ENCODE measurements at places on chromosomes 12 and 14.

DNA sequence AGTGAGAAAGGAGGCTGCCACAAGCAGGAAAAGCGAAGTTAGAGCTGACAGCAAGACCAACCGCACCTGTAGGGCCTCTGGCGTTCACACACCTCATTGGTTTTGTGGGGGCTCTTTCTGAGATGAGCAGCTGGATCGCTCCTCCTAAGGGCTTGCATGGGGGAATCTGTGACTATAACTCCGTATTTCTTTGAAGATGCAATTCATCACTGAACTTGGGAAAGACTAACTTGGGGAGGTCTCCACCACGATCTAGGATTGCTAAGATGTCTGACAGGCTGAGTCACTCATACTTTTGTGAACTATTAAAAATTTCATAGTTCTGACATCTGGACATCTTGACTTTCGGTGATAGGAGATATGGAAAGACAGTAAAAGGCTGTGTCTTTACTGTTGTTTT is 173.6 kb downstream of the ETV6 start:
- DNase-seq: no peak

- peak; percentile 46 for DNase-seq
Measured at GRCh38 chr12:79690638-79691510, at the start of gene PAWR. PAWR (minus strand) TSS chr12:79690964; CDS start chr12:79690244, 720 bp downstream.

- DNase-seq: no peak
Measured at GRCh38 chr12:105992849-105993740, 145.7 kb downstream of the NUAK1 start.

- DNase-seq: no peak
Measured at GRCh38 chr12:75011120-75011519, 198.5 kb downstream of the KCNC2 start.

GRCh38 chr12:32483993-32484392 is 84.6 kb downstream of the FGD4 start:
- no peak for DNase-seq

DNA sequence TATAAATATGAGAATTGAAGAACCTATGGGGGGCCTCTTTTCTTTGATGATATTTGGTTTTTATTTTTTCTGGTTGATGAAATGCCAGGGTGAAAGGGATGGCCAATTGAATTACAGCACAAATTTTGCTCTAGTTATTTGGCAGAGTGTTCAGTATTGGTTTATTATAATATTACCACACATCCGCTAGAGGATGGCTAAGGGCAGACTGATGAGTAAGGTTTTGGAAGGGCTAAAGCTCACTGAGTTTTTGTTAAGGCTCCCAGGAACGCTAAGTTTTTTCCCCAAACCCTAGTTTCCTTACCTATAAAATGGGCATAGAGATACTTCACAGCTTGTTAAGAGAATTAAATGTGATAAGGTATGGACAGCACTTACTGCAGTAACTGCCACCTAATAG is 34.3 kb upstream of the LRRC10 start:
- DNase-seq: no peak

- no peak for DNase-seq
Measured at GRCh38 chr14:99862136-99862535, 68.9 kb downstream of the EML1 start.

DNA sequence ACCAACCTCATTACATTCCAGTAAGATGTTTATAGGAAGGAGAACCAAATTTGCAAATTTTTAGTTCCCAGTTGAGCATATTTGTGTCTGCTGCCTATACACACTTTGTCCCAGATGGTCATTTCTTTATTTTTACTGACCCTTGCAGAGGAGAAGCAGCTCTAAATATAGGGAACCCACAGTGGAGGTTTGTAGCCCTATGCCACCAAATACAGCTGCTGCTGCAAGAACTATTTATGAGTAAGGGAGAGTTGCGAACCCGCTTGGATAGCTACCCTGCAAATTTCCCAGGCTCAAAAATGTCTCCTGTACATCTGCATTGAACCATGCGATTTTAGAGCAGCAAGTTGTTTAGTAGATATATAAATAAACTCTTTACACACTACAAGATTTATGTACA is 48.2 kb downstream of the NAV3 start:
- DNase-seq: no peak

- peak; percentile 62 for DNase-seq
Measured at GRCh38 chr12:113424915-113425823, 3.0 kb downstream of the SDSL start.

- DNase-seq: no peak
Measured at GRCh38 chr12:132748319-132748718, 13.3 kb downstream of the ANKLE2 start.

GRCh38 chr14:102085948-102086708 is 716 bp downstream of the HSP90AA1 start:
- peak; percentile 66 for DNase-seq

DNA sequence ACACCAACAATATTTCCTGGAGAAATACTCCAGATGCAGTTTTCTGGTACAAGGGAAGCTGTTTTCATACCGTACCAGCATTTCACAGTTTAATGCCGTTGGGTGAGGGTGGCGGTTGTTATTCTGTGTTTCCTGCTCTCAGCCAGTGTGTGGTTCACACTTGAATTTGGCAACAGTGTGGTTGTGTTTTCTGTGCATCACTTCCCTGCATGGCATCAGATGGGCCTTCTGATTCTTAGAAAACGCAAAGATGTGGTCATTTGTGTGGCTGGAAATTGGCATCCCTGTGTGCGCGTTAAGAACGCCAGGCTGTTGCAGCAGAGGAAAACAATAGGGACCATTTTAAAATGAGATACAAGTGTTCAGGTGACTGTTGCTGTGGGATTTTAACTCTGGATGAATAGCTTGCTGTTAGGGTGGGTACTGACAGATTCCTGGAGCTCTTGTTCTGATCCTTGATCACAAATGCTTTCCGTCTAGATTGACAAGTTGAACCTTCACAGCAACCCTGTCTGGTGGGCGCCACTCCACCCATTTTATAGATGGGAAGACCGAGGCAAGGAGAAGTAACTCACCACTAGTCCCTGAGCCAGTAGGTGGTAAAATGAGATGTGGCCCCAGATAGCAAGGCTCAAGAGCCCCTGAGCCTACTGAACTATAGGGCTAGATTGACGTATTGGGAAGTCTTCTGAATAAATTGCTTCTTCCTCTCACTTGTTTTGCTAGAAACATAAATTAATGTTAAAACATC is 231.2 kb downstream of the CHST11 start:
- DNase-seq: peak; percentile 93

- DNase-seq: no peak
Measured at GRCh38 chr14:71662291-71662790, 269.9 kb upstream of the RGS6 start.

- no peak for DNase-seq
Measured at GRCh38 chr14:101155575-101155974, 252.1 kb upstream of the RTL1 start.

DNA sequence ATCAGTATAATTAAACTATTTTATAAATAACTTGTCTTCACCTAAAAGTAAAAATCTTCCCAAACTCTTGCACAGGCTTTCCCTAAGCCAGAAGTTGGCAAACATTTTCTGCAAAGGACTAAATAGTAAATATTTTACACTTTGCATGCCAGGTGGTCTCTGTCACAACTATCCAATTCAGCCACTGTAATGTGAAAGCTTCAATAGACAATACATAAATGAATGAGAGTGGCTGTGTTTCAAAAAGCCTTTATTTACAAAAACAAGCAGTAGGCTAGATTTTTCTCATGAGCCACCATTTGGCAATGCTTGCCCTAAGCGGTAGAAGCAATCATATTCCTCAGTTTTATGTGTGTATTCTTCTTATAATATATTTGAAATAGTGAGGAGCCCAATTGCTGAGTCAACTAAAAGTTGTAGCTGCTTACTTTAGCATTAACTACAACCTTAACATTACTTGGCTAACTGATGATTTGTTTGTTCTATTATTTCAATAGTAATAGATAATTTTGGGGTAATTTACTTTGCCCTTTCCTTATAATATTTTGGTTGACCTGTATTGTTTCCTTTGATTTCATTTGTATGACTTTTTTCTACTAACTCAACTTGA is 236.0 kb upstream of the SYT1 start:
- no peak for DNase-seq

- no peak for DNase-seq
Measured at GRCh38 chr14:44589180-44589579, 82.1 kb upstream of the FSCB start.

GRCh38 chr12:93766796-93767523 is 89.8 kb downstream of the CRADD start:
- peak; percentile 46 for DNase-seq

GRCh38 chr12:56220611-56221231 is 1.0 kb downstream of the RNF41 start:
- no peak for DNase-seq

DNA sequence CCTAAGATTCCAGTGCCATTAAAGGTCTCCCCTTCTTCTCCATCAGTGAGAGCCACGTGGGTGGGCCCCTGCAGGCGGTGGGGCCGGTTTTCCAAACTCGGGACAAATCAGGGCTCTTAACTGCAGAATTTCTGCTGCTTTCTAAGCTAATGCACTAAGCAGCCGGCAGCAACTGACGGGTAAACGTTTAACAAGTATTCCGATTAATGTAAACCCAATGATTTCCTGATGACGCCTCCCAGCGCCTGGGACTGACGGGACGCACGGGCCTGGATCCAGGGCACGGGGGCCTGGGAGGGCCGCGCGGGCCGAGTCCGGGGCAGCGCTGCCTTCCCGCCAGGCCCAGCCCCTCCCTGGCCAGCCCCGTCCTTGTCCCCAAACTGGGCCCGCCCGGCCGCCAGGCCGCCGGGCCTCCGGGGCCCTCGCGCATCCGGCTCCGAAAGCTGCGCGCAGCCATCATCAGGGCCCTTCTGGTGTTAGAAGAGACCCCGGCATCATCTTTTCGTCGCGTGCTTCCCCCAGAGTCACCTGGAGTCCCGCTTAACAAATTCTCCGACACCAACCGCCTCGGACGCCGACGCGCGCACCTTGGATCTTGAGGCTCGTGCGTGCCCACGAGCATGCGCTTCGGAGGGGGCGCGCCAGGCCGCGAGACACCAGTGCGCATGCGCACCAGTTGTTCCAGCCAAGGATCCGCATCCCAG is at the start of gene MLH3:
Gene MLH3 (minus strand): TSS at position 616 of the 704 bp plus-strand sequence. CDS start 1,812 bp downstream, outside the sequence.
- DNase-seq: peak; percentile 87

DNA sequence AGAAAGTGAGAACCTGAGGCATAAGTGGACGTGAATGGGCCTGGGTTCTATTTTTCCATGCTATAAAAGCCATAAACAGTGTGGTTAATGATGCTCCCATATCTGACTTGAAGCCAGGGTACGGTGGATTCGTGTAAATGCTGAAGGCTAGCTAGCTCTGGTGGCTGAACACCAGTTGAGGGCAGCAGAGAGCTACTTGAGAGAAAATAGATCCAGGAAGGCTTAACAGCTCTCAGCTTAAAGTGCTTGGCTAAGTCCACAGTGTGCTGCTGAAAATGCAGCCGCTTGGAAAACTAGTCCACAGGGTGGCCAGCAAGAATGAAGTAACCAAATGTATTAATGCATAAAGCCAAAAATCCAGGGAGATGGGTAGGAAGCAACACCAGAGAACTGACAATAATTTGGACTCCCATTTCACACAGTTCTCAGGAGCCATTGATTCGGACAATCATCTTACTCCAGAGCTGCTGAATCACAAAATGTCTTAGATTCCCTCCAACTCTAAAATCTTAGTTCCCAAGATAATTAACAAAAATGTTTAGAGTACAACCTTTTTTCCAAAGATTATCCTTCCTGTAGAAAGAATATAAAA is 15.0 kb upstream of the FOXG1 start:
- DNase-seq: peak; percentile 45

- DNase-seq: peak; percentile 81
Measured at GRCh38 chr12:4030929-4031702, 157.9 kb upstream of the PARP11 start.

DNA sequence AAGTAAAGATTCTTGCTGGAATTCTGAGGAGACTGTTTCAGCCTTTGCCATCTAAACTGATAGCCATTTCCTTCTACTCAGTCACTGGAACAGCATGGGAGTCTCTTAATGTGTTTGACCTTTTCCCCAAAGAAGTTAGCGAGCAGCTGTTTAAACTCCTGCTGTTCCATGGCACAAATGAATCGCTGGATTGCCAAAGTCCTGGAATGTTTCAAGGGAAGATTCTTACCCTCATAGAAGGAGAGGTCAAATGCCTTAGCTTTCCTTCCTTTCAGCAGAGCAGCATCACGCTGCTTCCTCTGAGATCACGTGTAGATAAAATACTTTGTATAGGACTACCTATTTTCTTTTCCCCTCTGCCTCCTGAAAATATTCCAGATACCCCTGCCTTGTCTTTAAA is 10.5 kb upstream of the NR2C1 start:
- no peak for DNase-seq

DNA sequence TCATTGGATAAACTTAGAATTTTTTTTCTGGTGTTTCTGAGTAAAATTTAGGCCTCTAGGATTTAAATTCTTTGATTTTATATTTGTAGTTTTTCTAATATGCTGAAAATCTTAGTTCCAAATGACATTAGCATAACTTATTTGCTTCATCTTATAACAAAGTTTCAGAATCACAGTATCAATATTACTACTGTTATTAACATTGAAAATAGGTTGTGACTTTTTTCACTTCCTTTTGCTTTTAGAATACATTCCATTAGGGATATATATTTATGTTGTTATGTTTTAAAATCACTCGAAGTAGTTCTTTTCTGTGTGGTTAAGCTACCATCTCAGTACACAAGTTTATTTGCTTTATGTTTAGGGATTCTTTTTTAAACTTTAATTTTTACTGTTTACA is 12.8 kb downstream of the RAB3IP start:
- no peak for DNase-seq

DNA sequence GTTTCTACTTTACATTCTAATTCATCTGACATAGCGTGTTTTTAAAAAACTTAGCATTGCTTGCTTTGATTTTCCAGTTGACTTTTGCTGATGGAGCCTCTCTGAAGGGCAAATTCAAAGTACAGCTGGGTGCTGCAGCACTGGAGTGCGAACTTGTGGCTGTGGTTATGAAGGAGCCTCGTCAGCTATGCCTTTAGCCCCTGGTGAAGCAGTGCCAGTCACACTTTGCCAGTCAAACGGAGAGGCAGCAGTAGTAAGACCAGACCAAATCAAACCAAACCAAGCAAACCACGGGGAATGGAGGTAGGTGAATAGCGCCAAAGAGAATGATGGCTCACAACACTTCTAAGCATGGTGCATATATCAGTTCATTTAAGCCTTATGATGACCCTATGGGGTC is 15.1 kb upstream of the SLC38A2 start:
- peak; percentile 76 for DNase-seq

- no peak for DNase-seq
Measured at GRCh38 chr12:102480406-102480805, at the start of gene IGF1. IGF1 (minus strand) TSS chr12:102480563; CDS start chr12:102480381, 182 bp downstream.

DNA sequence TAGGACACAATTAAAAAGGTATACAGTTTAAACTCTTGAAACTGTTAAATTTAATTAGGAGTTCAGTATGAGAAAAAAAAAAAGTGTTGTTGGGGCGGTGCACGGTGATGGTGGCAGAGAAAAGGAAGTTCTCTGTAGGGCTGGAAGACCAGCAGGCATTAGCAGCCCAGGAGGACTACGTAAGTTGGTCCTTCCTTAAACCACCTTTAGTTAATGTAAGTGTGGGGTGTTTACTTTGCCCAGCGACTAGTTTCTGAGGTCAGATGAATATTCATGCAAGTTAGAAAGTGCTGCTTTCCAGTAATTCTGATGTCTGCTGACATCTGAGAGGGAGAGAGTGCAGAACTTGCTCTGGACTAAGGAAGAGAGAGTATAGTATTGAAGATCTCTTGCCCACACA is 54.9 kb downstream of the NKX2-1 start:
- DNase-seq: no peak
